ENCODE measurements at places on chromosomes 3 and 15. TPM values are rescaled to one million over a fixed set of nuclear protein-coding genes. Genes with fewer than 3 reads are reported as not detected.

GRCh38 chr3:54963641-54964040, 35.8 kb upstream of the LRTM1 start:
- H3K36me3 ChIP-seq: no peaks in the 10 kb centered on the region
- H3K4me1 ChIP-seq: no peaks in the 10 kb centered on the region
- DNase-seq: no peak
- H3K27me3 ChIP-seq: no peaks in the 10 kb centered on the region

The CSPG5 gene
- total RNA-seq: 1.4 TPM

DNA sequence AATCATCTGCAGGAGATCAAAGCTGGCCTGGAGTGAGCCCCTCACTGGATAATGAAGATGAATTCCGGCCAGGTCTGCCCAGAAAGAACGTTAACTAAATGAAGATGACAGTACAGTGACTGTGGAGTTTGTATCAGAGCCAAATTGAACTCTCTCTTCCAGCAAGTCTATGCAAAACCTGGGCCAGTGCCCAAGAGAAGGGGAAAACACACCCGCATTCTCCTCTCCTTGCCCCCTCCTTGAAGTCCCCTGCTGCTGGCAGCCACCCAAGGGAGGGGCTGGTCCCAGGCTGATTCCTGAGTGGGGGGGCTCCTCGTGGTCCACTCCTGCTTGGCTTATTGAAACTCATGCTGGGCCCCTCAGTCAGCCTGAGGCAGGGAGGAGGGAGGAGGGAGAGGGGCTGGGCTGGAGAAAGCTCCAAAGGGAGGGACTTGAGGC, 155.7 kb downstream of the RAB11A start:
- H3K27me3 ChIP-seq: peaks cover 15% of the 10 kb centered on the region
- H3K27ac ChIP-seq: no peak overlapping the region
- DNase-seq: no peak
- no peaks in the 10 kb centered on the region for H3K36me3 ChIP-seq
- no peak overlapping the region for H3K4me3 ChIP-seq

DNA sequence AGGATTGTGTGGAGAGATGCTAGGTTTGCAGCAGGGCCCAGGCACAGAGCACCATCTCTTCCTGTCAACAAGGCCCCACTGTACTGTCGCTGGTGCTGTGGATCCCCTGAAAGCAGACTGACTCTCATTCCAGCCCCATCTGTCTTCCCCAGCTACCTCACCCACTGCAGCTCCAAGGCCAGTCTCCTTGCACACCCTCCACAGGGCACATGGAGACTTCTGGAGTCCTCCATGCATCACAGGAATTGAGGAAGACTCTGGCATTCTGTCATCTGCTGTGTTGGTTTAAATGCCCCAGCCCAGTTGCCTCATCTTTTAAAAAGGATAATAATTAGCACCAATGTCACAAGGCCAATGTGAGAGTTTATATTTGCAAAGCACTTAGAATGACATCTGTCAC, 301.2 kb downstream of the RPLP1 start:
- peaks cover 72% of the 10 kb centered on the region for H3K4me1 ChIP-seq
- H3K27me3 ChIP-seq: no peaks in the 10 kb centered on the region
- no peak overlapping the region for H3K4me3 ChIP-seq
- peak overlapping the region; percentile 22 for H3K27ac ChIP-seq
- DNase-seq: no peak

GRCh38 chr15:90489514-90489913, 40.2 kb upstream of the CRTC3 start:
- no peak overlapping the region for H3K4me3 ChIP-seq
- no peaks in the 10 kb centered on the region for H3K27me3 ChIP-seq
- H3K36me3 ChIP-seq: peaks cover 63% of the 10 kb centered on the region
- H3K27ac ChIP-seq: peak overlapping the region; percentile 33

DNA sequence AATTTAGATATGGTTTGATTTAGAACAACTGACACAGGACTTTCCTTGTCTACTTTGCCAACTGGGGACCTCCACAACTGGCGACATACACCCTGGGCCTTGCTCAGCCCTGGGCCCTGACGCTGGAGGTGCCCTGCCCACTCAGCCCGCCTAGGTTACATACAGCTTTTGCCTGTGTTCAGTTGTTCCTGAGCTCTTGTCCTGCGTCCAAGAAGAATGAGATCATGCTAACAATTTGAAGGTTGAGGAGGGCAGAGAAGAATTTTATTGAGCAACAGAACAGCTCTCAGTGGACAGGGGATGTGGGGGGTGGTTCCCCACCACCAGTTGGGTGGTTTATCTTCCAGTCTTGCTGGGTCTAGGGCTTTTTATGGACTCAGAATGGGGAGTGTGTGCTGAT, 67.9 kb downstream of the IQCH start:
- no peak overlapping the region for H3K4me3 ChIP-seq
- H3K4me1 ChIP-seq: no peaks in the 10 kb centered on the region
- H3K27me3 ChIP-seq: peaks cover 10% of the 10 kb centered on the region
- peaks cover 3% of the 10 kb centered on the region for H3K36me3 ChIP-seq
- no peak for DNase-seq

The COL6A5 gene
- 0.16 TPM for total RNA-seq

- H3K36me3 ChIP-seq: no peaks in the 10 kb centered on the region
- DNase-seq: no peak
- H3K27ac ChIP-seq: no peak overlapping the region
- no peaks in the 10 kb centered on the region for H3K4me1 ChIP-seq
Measured at GRCh38 chr3:78988324-78988723, 779.5 kb downstream of the ROBO1 start.

- no peaks in the 10 kb centered on the region for H3K27me3 ChIP-seq
- no peak overlapping the region for H3K27ac ChIP-seq
- H3K4me1 ChIP-seq: peaks cover 10% of the 10 kb centered on the region
Measured at GRCh38 chr3:120072867-120073525, 21.3 kb downstream of the GSK3B start.

DNA sequence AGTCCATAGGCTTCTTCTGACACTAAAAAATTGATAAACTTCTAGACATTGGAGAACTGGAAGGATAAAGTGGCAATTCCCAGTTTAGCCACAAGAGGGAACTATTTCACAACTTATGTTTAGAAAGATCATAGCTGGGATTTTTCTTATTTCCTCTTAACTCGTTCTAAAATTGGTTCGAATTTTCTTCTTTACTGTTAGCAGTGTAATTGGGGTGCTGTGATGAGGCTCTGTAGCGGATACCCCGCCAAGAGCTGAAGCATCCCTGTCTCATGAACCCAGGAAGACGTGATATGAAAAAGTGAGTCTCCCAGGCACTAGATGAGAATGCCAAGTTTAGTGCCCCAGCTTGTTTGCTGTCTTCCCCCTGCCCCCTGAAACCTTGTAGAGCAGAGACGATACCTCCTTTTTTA, 85.1 kb downstream of the PDCD6IP start:
- H3K27me3 ChIP-seq: peaks cover 12% of the 10 kb centered on the region
- H3K4me3 ChIP-seq: no peak overlapping the region
- no peak overlapping the region for H3K27ac ChIP-seq
- H3K36me3 ChIP-seq: no peaks in the 10 kb centered on the region
- peaks cover 6% of the 10 kb centered on the region for H3K4me1 ChIP-seq

- DNase-seq: no peak
- peaks cover 7% of the 10 kb centered on the region for H3K4me1 ChIP-seq
- peaks cover 38% of the 10 kb centered on the region for H3K36me3 ChIP-seq
- no peaks in the 10 kb centered on the region for H3K27me3 ChIP-seq
Measured at GRCh38 chr3:52763466-52763865, 7.3 kb downstream of the NEK4 start.

DNA sequence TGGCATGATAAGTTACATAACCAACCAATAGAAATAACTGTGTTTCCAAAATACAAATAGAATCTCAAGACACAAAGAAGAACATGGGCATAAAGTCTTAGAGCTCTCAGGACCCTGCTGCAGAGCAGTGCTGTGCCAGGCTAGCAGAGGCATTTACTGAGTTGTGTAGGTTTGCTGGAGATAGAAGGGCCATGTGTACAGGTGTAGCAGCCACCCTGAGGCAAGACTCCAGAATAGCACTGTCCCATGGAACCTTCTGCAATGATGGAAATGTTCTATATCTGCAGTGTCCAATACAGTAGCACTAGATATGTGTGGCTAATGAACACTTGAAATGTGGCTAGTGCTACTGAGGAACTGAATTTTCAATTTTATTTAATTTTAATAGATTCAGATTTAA, 267.0 kb upstream of the UMPS start:
- peaks cover 7% of the 10 kb centered on the region for H3K27me3 ChIP-seq
- no peaks in the 10 kb centered on the region for H3K4me1 ChIP-seq
- no peak for DNase-seq

The PLA2G4E gene
- total RNA-seq: not detected

- H3K36me3 ChIP-seq: peaks cover 63% of the 10 kb centered on the region
- DNase-seq: no peak
- H3K4me3 ChIP-seq: no peak overlapping the region
- no peak overlapping the region for H3K27ac ChIP-seq
- peaks cover 43% of the 10 kb centered on the region for H3K4me1 ChIP-seq
Measured at GRCh38 chr15:101710806-101711205, 13.5 kb downstream of the TARS3 start.

DNA sequence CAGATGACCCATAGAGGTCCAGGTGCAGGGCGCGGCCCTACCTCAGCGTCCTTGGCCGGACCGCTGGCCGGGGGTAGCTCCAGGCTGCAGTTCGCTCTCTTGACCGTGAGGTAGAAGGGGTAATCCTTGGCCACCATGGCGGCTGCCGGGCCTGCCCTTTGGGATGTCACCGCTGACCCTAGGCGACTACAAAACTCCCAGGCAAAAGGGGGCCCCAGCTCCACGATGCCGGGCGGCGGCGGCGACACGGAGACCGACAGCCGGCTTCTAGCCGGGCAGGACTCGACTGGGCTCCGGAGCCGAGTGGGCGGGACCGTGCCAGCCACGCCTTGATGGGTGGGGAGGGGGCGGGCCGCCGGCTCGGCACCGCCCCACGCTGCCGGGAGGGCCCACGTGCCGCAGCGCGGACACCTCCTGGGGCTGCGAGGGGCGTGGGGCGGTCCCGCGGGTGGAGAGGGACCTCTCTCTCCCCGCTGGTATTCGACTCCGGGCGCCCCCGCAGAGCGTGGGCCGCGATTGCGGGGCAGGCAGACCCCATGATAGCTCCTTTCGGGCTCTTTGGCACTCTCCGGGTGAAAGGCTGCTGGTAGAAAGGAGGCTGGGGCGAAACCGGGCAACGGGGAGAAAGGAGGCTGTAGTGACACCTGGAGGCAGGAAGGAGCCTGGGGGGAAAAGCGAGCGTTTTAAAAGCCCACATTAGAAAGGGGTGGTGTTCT, at the start of gene ARHGEF3:
ARHGEF3 (minus strand) TSS at position 288 of the 716 bp plus-strand sequence; CDS start at position 137, 151 bp downstream.
- peak within 1 kb of the TSS; percentile 92 for H3K27ac ChIP-seq
- peaks cover 51% of the 10 kb centered on the region for H3K4me1 ChIP-seq
- peak within 1 kb of the TSS; percentile 95 for H3K4me3 ChIP-seq

The MYRIP gene
- not detected for total RNA-seq

- no peaks in the 10 kb centered on the region for H3K36me3 ChIP-seq
- H3K27me3 ChIP-seq: no peaks in the 10 kb centered on the region
- no peak for DNase-seq
- H3K4me1 ChIP-seq: no peaks in the 10 kb centered on the region
Measured at GRCh38 chr15:97521381-97522285, 438.9 kb upstream of the ARRDC4 start.

DNA sequence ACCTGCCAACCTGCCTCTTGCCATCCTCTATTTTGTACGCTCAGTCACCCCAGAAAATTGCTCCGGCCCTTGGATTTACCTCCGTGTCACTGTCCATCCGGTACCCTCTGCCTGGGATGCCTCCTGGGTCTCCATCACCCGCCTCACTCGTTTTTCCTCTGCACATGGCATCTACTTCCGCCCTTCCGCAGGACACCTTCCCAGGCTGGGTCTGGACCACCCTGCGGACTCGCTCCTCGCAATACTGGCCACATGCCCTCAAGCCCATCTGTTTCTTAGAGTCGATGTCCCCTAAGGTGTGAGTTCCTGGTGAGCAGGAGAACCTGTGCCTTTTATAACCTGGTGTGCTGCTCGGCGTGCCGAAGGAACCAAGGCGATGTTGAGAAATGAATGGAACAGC, 58.5 kb downstream of the APBA2 start:
- no peak overlapping the region for H3K27ac ChIP-seq
- peaks cover 15% of the 10 kb centered on the region for H3K4me1 ChIP-seq
- H3K36me3 ChIP-seq: no peaks in the 10 kb centered on the region
- H3K27me3 ChIP-seq: peaks cover 2% of the 10 kb centered on the region
- H3K4me3 ChIP-seq: no peak overlapping the region
- DNase-seq: no peak

The GOLGA6L10 gene
- total RNA-seq: 0.32 TPM

GRCh38 chr3:119659606-119660291, 640 bp downstream of the POPDC2 start:
- peaks cover 1% of the 10 kb centered on the region for H3K36me3 ChIP-seq
- peaks cover 22% of the 10 kb centered on the region for H3K4me1 ChIP-seq
- H3K4me3 ChIP-seq: no peak overlapping the region
- no peaks in the 10 kb centered on the region for H3K27me3 ChIP-seq
- no peak for DNase-seq

GRCh38 chr15:25056484-25057425, 102.0 kb downstream of the SNRPN start:
- peaks cover 54% of the 10 kb centered on the region for H3K36me3 ChIP-seq
- no peaks in the 10 kb centered on the region for H3K4me1 ChIP-seq
- no peak overlapping the region for H3K27ac ChIP-seq
- no peak overlapping the region for H3K4me3 ChIP-seq
- no peaks in the 10 kb centered on the region for H3K27me3 ChIP-seq
